Stimulated activated CD4-positive, alpha-beta T cell treated with anti-CD3 and anti-CD28 coated beads, TNF-alpha, amount 100 ng/mL, for 1 hour (primary cell): ENCODE measurements at places on chromosomes 5 and 9.

DNA sequence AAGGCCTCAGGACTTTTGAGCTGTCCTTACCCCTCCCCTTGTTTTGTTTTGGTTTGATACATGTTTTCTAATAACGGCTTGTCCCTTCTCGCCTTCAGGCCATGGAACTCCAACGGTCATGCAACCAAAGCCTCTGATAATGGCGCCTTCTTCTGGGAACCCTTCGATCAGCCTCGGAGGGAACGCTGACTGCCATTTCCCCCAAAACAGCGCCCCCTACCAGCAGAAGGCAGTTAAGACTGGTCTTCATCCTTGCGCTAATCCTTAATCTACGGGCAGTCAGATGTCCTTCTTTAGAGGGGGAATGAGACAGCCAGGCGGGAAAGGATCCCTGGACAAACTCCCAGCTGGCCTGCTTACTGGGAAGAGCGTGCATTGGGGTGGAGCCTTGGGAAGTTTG is 276.6 kb downstream of the ICE1 start:
- no peak for DNase-seq

DNA sequence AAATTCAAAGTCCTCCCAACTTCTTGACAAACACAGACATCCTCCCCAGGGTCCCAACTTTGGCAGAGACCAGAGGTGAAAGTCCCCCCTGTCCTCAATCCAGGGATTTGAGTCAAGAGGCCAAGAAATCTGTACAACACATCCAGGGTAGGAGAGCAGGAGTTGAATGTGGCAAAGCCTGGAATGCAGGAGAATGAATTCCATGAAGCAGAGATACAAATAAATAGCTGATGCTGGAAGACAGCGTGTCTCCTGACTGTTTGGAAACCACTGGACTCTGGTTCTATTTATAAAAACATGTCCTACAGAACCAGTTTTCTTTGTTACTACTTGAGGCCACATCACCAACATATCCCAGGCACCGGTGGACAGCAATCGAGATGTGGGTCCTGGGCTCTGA is 43.7 kb upstream of the SLIT3 start:
- DNase-seq: no peak

DNA sequence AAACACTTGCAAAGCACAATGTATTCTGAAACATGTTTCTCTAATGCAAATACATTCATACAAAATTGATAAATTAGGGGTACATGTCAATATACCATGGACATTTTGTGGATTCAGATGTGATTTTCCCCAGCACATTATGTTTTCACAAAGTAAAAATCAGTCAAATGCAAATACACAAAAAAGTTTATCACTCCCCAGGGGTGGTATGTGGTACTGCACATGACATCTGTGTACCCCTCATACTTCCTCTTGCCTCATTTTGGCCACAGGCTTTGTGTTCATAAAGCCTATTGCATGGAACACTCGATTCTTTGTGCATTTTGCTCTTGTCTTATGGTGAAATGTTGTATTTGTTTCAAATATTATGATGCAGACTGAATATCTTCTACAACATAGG is 116.8 kb upstream of the PDE4D start:
- no peak for DNase-seq

GRCh38 chr5:116486588-116486987 is 88.0 kb downstream of the SEMA6A start:
- no peak for DNase-seq

GRCh38 chr5:40688127-40688761 is 8.5 kb downstream of the PTGER4 start:
- DNase-seq: peak; percentile 72
